ENCODE measurements at places on chromosomes 1 and 21.

- no peaks in the 10 kb centered on the region for H3K4me1 ChIP-seq
- H3K27ac ChIP-seq = no peak overlapping the region
- no peaks in the 10 kb centered on the region for H3K27me3 ChIP-seq
- H3K36me3 ChIP-seq = no peaks in the 10 kb centered on the region
- no peak for DNase-seq
- H3K4me3 ChIP-seq = no peak overlapping the region
Measured at GRCh38 chr1:65483993-65484754, 63.7 kb downstream of the LEPR start.

DNA sequence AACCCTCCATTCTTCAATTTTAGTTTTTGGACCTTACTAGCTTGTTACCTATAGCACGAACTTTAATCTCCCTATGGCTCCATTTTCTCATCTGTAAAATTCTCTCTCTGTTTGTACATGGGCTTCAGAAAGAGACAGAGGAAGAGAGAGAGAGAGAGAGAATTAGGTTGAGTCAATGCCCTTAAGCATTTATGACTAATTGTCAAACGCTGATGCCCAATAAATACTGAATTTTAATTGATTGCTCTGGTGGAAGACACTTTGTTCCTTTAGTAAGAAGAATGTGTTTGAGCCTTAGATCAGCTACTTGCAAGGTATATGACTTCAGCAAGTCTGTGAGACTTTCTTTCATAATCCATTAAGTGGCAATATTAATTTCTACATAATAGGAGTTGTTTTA, 743.1 kb upstream of the ADGRL4 start:
- H3K4me3 ChIP-seq = no peak overlapping the region
- no peak overlapping the region for H3K27ac ChIP-seq
- H3K36me3 ChIP-seq = no peaks in the 10 kb centered on the region
- H3K4me1 ChIP-seq = no peaks in the 10 kb centered on the region

- H3K36me3 ChIP-seq = no peaks in the 10 kb centered on the region
- no peaks in the 10 kb centered on the region for H3K27me3 ChIP-seq
Measured at GRCh38 chr1:54317084-54317483, 89.1 kb downstream of the SSBP3 start.

GRCh38 chr1:152003846-152004442, 10.3 kb upstream of the S100A10 start:
- no peak for DNase-seq
- H3K27me3 ChIP-seq = peaks cover 7% of the 10 kb centered on the region
- no peak overlapping the region for H3K4me3 ChIP-seq
- H3K27ac ChIP-seq = no peak overlapping the region

DNA sequence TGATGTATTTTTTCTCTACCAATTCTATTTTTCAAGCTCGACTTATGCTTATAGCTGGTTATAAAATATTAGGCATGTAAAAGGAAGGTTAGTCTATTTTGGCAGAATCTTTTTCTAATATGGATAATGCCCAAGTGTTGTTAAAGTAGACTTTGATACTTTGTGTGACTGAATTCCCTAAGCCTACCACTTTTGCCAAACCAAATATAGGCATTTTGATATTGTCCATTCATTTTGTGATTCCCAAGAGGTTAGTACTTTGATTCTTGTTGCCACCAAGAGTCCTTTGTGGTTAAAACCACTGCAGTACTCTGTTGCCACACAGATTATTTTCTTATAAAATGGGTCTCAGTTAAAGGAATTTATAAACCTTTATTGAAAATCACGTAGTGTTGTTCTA, 4.2 kb downstream of the WDR3 start:
- H3K4me3 ChIP-seq = no peak overlapping the region
- H3K27ac ChIP-seq = no peak overlapping the region
- H3K36me3 ChIP-seq = no peaks in the 10 kb centered on the region
- no peak for DNase-seq
- H3K4me1 ChIP-seq = peaks cover 4% of the 10 kb centered on the region
